ENCODE measurements at places on chromosomes 11 and 22.

- no peak for DNase-seq
Measured at GRCh38 chr22:25824828-25825423, 82.9 kb downstream of the MYO18B start.

- no peak for DNase-seq
Measured at GRCh38 chr11:2779981-2780849, 80.4 kb upstream of the KCNQ1OT1 start.

DNA sequence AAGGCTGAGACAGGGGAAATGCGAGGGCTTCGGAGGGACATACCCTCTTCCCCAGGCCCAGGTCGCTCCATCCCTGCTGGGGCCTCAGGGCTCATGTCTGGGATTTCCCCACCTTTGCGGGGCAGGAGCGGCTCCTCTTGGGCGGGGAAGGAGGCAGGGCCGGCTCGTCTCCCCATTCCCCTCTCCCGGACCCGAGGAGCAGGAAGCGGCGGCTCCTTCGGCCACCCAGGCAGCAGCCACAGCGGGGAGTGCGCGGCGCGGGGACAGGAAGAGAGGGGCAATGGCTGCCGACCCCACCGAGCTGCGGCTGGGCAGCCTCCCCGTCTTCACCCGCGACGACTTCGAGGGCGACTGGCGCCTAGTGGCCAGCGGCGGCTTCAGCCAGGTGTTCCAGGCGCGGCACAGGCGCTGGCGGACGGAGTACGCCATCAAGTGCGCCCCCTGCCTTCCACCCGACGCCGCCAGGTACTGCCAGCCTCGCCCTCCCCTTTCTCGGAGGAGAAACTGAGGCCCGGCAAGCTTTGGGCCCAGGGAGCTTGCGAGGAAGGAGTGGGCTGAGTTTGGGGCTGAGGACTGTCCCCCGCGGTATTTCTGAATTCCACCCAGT lies at the start of gene ANKK1:
Gene ANKK1, plus strand, starts transcription at position 175 of the 607 bp plus-strand sequence. Its CDS starts 106 bp downstream, at position 281.
- DNase-seq, result no peak

DNA sequence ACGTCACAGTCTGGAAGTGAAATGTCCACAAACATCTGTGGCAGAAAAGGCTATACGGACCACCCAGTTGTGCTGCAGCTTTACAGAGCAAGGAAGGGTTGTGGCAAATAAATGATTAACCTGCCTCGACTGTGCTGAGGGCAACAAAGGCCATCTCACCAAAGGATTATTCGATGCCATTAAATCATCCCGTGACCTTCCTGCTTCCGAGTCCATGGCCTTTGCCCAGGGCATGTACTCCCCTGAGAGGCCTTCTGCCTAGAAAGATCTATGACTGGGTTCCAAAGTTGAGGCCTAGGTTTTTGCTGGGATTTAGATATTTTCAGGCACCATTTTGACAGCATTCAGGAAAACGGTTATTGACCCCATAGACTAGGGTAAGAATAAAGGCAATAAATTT lies 9.2 kb downstream of the CDPF1 start:
- no peak for DNase-seq

DNA sequence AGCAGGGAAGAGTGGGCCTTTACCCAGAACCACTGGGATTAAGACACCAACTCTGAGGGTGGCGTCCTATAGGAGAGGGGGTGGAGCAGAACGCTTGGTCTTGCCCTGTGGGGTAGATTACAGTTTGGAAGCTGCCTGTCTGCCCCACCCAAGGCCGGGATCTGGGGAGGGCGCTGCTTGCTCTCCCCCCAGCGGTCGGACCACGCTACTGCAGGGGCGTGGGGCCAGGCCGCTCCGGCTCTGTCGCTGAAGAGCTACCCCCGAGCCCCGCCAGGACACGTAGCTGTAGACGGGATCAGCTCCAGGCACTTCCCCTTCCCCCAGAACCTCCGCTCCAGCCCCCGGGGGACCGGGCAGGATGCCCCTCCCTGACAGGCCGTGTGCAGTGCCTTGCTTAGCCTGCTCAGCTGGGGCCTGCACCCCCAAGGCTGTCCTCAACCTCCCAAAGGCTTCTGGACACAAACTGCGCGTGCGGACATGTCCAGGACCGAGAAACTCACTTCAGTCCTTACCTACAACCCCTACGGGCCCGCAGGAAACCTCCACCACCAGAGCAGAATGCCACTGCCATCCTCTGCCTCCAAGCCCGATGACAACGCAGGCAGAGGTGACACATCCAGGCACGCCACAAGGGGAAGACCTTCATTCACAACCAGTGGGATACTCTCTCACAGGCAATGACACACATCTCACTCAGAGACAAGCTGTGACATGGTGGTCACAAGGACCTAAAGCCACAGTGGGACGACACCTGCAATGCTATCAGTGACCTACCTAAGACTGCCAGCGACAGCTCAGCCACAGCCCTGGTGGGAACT lies 3.6 kb downstream of the AHNAK start:
- DNase-seq, result no peak

- DNase-seq, result no peak
Measured at GRCh38 chr11:79066456-79067351, 374.1 kb downstream of the TENM4 start.

DNA sequence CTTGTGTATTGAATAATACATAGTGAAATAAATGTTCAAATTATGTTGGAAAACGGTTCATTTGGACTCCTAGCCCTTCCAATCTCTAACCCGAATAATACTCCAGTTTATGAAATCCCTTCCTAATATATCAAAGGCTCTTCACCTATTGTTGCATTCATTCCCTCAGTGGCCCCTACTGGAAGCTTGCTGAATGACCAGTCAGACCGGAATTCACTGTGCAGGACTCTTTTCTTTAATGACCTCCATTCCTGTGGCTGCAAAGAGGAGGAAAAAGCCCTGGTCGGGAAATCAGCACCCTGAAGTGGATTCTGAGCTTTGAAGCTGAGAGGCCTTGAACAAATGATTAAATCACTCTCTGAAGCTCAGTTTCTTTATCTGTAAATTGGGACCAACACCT lies 19.1 kb upstream of the RCN1 start:
- DNase-seq, result no peak

DNA sequence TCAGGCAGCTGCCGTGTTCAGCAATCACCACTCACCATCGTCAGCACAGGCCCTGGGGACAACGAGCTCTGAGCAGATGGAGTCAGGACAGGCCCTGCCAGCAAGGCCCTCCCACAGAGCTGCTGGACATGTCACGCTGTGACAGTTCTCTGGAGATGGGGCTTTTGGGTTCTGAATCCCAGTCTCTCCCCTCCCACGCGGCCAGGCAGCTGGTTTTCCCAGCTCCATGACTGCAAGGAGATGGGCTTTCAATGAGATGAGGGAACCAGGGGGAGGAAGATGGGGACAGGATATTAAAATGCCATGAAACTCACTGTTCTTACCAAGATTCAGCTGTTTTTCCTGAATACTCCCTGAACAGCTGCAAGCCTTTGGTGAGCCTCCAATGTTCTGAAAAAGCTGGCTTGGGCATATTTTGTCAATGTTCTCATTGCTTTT lies 305.9 kb downstream of the BRD1 start:
- DNase-seq, result no peak

DNA sequence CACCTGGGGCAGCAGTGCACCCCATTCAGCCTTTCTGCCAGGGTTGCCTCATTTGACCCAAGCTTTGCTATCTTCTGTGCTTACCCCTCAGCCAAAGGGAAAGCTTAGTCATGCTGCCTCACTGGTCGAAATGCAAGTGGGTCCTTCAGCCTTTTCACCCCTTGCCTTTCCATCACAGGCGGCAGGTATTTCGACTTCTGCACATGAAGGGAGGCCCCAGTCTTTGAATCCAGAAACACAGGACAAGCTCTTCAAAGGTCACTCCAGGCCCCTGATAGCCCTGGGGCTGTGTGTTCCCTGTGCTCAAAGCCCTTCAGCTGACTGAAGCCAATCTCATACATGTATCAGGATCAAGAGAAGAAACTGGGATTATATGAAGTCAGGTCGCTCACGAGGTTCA lies 129.7 kb downstream of the SNX19 start:
- no peak for DNase-seq

GRCh38 chr11:1906181-1906580 lies 13.3 kb upstream of the TNNT3 start:
- DNase-seq, result no peak

DNA sequence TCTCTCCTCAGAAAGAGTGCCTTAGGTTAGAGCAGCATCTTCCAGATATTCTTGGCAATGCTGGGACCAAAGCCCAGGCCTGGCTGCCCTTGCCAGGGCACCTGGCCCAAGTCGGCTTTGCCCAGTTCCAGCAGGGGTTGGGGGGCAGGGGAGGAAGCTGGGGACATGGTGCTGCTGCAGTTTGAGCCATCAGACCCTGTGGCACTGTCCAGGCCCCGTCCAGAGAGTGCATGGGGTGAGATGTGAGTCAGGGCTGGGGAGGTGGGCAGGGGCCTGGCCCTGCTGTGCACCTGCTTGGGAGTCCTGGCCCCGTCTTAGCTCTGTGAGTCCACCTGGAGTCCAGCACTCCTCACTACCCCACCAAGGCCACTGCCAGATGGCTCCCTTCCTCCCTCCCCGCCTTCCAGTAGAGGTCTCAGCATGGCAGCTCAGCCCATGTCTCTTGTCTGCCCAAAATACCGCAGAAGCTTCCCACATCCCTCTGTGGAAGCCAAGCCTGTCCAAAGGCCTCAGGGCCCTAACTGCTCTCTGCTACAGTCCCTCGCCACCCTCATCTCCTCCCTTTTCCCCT lies 16.6 kb downstream of the DERL3 start:
- no peak for DNase-seq

- no peak for DNase-seq
Measured at GRCh38 chr11:110249766-110250165, 46.6 kb downstream of the RDX start.

DNA sequence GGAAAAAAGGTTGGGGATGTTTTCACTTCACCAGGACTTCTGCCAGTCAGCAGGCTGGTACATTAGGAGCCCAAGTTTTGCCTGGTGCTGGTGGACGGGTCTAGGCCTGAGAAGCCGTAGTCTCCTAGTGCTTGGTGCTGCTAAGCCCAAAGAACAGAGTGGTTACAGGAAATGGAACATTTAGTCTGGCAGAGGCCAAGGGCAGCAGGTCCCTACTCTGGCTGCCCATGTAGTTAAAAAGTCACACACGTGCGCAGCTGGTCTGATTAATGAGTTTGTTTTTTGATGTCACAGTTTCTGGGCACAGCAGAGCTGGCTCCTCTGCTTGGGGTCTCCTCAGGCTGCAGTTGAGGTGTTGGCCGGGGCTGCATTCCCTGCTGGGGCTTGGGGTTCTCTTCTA lies 20.6 kb downstream of the BCR start:
- no peak for DNase-seq

- no peak for DNase-seq
Measured at GRCh38 chr22:41636467-41636866, 15.4 kb downstream of the XRCC6 start.

GRCh38 chr11:121946514-121946913 lies 169.5 kb downstream of the BLID start:
- DNase-seq, result no peak

DNA sequence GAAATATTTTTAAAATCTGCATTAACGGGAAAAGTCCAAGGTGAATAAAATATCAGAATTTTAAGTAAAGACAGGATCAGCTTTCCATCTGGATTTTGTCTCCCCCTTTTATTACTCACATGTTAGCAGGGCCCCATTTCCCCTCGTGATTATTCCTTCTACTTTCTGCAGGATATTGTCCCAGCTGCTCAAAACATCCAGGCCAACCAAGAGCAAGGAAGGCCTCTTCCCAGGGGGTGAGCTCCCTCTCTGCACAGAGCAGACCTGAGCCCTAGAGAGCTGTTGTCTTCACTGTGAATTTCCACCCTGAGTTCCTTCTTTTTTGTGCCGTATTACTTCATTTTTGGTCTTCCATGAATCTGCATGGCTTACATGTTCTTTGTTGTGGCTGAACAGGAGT lies 3.7 kb upstream of the TMPRSS13 start:
- no peak for DNase-seq

DNA sequence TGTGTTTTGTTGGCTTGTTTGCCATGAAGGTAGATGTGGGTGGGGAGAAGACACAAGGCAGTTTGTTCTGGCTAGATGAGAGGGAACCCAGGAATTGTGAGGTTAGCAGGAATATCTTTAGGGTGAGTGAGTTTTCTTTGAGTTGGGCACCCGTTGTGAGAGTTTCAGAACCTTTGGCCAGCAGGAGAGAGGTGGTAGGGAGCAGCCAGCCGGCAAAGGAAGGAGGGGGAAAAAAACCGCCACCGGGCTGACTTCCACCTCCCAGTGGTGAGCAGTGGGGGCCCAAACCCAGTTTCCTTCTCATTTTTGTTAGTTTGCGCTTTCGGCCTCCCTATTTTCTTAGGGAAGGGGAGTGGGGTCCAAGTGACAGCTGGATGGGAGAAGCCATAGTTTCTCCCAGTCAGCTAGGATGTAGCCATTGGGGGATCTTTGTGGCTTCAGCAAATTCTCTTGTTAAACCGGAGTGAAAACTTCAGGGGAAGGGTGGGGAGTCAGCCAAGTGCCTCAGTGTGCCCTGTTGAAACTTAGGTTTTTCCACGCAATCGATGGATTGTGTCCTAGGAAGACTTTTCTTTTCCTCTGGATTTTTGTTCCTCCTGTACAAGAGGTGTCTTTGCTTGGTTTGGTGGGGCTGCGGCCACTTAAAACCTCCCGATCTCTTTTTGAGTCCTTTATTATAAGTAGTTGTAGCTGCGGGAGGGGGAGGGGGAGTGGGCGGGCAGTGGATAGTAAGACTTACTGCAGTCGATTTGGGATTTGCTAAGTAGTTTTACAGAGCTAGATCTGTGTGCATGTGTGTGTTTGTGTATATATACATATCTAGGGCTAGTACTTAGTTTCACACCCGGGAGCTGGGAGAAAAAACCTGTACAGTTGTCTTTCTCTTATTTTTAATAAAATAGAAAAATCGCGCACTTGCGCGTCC lies 1.1 kb upstream of the GCAT start:
- no peak for DNase-seq

DNA sequence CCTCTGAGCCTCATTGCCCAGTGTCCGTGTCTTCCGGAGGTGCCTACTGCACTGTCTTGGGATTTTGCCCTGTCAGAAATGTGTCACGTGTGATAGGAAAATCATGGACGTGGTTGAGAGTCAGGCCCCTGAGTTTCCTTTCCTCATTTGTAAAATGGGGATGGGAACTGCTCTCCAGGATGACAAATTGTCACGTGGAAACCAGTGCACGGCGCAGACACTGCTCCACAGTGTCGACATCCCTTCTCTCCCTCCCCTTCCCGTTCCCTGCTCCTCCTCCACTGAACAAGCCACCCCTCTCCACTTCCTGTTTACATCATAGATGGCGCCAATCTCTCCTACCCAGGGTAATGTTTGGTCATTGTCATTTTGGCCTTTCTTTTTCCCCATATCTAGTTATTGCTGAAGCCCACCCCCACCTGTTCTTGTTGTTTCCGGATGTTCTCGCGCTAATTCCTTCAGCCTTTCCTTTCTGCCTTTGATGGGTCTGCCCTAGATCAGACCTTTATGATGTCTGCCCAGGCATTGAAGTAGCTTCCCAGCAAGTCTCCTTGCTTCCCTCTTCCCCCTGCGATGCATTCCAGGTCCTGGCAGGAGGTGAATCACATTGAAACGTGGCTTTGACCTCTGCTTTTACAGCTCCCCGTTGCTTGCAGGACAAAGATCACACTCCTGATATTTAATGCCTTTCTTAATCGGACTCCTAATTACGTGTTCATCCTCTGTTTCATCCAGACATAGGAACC lies 91.8 kb downstream of the TBC1D22A start:
- DNase-seq, result no peak
